HTR-8/SVneo (cell line): ENCODE measurements at places on chromosomes 6 and 20.

GRCh38 chr6:11208854-11209253 is 23.6 kb downstream of the NEDD9 start:
- no peak for DNase-seq

GRCh38 chr6:36025932-36026327 is 1.5 kb upstream of the SLC26A8 start:
- peak; percentile 37 for DNase-seq

- no peak for DNase-seq
Observed at GRCh38 chr6:125008957-125009356, 46.7 kb downstream of the RNF217 start.

GRCh38 chr6:40399888-40400457 is 187.2 kb downstream of the LRFN2 start:
- no peak for DNase-seq

DNA sequence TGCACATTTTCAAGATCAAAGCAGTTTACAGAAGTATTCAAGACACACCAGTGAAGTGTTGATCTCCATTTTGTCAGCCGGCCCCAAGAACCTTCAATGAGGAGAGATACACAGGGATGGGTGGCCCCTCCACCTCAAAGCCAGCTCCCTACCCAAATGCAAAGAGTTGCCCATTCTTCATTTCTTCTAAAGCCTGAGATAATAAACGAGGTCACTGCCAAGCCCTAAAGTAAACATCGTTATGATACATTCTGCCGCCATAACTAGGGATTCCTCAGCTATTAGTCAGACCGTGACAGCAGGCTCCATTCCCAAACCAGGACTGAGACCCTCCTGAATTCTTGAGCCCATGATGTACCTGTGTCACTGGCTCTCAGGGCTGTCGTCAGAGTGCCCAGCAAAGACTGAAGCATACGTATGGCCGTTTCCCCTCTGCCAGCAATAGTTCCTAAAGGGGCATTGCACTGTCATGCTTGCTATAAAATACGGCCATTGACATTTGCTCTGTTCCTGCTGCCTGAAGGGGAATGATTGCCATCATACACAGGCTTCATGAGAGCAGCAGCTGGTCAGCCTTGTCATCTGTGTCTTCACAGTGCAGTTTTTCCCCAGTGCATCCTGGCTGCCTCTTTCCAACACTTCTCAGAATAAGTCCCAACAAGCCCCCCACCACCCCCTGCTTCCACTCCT is 41.7 kb downstream of the ISM1 start:
- DNase-seq: no peak

- DNase-seq: no peak
Observed at GRCh38 chr6:232982-233640, 59.2 kb upstream of the DUSP22 start.

DNA sequence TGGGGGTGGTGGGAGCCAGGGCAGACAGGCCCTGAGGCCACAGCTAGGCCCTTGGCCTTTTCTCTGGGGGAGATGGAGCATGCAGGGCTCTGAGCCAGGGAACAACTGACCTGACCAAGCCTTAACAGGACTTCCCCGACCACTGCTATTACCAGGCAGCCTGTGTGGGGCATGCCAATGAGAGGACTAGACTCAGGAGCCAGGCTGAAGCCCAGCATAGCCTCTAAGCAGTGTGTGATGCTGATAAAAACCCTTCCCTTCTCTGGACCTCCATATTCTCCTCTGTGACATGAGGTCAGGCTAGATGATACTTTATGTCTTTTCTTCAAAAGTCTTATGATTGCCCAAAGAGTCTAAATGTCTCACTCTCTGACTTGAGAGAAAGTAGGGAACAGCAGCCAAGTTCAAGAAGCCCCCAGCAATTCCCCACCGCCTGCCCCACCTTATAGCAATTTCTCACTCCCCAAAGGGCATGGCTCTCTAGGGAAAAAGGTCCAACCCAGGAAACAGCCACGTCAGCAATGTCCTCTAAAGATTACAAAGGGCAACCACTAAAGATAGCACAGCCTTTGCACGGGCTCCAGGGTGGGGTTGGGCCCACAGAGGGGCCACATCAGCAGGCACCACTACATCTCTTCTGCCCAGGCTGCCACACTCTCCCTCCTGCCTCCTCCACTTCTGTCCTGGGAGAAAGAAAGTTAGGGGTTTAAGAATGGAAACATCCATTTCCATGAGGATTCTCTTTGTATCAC is 71.3 kb downstream of the TRERF1 start:
- no peak for DNase-seq

DNA sequence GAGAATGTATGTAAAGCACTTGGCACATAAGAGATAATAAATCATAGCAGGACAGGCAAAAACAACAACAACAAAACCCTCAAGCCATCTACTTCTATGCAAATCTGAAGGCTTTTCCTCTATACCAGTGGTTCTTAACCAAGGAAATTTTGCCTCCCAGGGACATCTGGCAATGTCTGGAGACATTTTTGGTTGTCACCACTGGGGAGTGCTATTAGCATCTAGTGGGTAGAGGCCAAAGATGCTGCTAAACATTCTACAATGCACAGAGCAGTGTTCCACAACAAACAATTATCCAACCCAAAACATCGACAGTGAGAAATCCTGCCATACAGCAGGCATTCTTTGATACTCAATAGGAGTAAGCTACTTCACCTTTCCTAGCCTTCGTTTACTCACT is 28.2 kb downstream of the NDRG3 start:
- no peak for DNase-seq

DNA sequence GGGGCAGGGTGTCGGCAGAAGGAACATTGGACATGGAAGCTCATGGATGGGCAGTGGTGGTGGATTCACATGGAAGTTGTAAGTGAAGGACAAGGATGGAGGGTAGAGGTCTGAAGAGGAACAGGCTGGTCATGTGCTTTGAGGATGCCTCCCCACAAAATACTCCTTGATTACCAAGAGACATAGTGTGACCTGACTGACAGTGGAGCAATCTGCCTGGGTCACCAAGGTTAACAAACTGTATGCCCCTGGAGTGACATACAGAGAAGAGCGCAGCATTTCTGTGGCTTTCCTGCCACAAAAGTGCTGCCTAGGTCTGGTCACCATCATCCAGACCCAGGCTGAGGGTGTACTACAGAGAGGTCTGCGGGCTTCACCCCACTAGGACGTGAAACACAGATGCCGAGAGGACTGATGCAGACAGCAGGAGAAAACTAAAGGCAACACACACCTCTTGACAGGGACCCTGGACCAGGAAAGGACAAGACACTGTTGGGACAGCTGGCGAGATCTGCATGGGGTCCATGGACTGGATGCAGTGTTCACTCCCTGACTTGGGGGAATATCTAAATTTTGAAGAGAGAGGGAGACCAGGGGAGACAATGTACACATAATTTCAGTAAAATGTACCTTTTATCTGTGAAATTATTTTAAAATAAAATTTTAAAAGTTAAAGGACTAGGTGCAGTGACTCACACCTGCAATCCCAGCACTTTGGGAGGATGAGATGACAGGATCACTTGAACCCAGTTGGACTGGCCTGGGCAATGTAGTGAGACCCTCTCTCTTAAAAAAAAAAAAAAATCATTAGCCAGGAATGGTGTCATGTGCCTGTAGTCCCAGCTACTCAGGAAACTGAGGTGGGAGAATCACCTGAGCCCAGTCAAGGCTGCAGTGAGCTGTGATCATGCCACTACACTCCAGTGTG is 64.9 kb downstream of the CSE1L start:
- DNase-seq: no peak

DNA sequence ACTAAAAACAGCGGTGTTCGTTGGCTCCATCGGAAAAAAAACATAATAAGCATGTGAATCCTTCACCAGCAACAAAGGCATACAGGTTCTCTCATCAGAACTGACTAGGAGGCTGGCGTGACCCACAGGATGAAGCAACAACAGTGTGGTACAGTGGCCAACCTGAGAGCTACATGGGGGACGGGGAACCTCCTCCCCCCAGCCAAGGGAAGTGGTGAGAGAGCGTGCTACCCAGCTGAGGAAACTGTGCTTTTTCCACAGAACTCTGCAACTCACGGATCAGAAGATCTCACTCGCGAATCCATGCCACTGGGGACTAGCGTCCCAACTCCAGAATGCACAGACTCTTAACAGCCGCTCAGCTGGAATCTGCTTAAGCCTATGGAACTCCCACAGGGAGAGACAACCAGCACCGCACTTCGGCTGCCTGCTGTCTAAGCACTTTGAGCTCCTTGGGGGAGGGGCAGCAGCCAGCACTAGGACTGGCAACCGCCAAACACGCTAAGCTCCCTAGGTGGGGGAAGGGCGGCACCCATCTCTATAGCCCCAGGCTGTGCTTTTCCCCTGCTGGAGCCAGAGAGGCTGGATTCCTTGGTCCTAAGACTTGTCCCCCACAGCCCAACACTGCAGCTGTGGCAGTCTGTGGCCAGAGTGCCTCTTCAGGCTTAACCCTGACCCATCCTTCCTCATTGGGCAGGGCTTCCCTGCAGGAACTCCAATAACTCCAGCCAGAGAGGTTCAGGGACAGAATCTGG is 538.3 kb upstream of the BTBD3 start:
- no peak for DNase-seq

DNA sequence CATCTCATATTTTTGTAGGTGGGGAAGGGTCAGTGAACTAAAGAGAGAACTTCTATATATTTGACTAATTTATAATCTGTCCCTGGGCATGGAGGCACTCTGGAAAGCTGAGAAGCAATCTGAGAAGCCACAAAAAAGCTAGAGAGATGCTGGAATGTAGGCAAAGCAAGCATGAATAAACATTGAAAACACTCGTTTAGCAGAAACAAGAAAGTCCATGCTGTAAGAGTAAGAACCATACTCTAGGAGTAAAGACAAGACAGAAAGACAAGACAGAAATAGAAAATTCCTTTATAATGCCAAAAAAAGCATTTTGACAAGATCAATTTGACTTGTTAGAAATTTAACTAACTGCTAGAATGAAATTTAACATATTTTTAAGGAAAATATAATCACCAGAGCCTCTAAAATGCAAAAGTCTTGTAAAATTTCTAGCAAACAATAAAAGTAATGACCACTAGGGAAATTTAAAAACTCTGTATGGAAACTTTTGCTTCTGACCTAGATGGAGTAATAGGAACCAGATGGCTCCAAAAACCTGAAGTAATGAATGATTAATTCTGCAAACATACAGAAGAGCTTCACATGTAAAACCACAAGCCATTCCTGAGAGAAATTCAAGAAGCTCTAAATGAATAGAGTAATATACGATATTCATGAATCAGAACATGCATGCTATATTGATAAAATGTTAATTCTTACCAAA is 625.7 kb upstream of the PTCHD4 start:
- DNase-seq: peak; percentile 14

DNA sequence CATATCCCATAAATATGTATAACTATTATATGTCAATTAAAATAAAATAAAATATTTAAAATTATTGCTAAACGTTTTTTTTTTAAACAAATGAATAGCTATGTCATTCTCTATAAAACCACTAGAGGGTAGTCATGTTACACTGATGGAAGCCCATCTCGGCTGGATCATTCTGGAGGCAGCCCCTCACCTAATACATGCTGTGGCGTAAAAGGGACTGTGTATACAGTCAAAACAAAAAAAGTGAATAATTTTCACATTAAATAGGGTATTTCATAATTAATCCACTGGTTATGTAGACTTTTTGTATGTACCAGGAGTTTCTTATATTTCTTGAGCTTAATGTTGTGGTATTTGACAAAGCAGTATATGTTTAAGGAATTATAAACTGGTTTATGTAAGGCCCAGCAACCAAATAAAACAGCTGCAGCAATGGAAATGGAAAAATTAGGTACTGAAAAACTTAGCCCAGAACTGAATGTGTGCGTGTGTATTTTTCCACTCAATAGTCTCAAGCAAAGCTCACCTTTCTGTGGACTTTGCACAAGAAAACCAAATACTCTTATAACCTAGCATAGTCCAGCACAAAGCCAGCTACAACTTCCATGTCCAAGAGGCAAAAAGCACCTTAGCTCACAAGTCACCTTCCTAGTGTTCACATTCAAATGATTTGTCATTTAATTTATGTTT is 81.7 kb downstream of the COL9A1 start:
- DNase-seq: peak; percentile 35

DNA sequence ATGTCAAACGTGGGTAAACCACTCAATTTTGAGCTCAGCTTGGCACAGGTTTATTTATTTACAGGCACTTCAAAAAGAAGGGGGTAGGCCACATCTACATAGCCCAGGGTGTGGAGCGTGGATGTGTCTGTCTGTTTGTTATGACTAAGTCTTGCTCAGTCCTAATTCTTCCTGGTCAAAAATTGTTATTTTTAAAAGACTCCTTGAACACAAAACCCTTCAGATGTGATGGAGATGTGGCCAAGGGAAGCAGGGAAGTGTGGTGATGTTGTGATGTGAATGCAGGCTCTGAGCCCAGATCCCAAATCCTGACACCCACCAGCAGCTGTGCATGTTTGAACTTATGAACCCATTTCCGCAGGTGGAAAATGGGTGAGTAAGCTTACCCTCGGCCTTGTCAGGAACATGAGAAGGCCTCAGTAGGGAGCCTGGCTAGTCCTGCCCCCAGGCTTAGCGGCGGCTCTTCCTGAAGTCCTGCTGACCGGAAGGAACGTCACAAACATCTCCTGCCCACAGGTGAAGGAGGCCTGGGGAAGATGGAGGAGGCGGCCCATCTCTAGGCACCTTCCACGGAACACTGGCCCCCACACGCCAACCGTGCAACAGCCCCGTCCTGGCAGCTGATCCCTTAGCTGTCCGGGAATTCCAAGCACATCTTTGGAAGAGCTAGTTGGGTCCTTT is 119.7 kb downstream of the MYLK4 start:
- no peak for DNase-seq

- no peak for DNase-seq
Observed at GRCh38 chr6:155075930-155076695, 81.0 kb downstream of the TIAM2 start.

DNA sequence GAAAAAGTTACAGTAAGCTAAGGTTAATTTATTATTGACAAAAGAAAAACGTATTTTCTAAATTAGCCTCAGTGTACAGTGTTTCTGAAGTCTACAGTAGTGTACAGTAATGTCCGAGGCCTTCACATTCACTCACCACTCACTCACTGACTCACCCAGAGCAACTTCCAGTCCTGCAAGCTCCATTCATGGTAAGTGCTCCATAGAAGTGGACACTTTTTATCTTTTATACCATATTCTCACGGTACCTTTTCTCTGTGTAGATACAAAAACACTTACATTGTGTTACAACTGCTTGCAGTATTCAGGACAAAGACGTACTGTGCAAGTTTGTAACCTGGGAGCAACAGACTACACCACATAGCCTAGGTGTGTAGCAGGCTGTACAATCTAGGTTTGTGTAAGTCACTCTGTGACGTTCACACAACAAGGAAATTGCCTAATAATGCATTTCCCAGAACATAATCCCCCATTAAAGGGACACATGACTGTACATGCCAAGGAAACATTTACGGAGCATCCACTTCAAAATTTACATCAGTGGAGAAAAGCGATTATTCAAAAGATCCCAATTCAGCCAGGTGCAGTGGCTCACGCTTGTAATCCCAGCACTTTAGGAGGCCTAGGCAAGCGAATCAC is 133.4 kb downstream of the BANF2 start:
- no peak for DNase-seq

DNA sequence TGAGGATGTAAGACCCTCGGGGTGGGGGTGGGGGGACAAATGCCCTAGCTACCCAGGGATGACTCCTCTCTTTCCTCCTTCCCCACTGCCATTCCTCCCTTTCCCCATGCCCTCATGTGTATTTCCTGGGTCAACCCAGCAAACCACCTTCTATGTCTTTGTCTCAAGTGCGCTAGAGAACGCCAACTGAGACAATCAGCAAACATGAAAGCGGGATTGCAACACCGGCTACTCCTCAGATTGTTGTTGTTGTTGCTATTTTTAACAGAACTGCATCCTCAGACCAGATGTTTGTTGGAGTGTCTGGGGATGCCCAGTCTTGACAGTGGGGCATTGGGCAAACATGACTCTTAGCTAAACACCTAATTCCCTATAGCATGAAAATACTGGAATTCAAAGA is 39.3 kb upstream of the HIVEP1 start:
- DNase-seq: no peak
